ENCODE measurements at places on chromosomes 2 and 18.

DNA sequence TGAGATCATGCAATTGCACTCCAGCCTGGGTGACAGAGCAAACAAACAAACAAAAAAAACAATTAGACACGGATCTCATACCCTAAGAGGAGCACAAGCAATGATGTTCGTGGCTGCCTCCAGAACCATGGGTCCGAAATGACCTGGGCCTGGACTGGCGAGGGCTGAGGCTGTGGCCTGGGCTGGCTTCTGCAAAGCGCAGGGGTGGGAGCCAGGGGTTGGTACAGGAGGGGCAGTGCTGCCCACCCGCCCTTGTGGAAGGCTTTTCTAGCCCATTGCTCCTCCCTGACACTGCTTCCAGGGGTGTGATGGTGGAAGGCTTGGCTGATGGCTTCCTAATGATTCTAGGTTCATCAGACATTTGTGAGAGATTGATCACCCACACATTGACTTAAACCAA is 167.8 kb downstream of the FHOD3 start:
- no peak for DNase-seq

DNA sequence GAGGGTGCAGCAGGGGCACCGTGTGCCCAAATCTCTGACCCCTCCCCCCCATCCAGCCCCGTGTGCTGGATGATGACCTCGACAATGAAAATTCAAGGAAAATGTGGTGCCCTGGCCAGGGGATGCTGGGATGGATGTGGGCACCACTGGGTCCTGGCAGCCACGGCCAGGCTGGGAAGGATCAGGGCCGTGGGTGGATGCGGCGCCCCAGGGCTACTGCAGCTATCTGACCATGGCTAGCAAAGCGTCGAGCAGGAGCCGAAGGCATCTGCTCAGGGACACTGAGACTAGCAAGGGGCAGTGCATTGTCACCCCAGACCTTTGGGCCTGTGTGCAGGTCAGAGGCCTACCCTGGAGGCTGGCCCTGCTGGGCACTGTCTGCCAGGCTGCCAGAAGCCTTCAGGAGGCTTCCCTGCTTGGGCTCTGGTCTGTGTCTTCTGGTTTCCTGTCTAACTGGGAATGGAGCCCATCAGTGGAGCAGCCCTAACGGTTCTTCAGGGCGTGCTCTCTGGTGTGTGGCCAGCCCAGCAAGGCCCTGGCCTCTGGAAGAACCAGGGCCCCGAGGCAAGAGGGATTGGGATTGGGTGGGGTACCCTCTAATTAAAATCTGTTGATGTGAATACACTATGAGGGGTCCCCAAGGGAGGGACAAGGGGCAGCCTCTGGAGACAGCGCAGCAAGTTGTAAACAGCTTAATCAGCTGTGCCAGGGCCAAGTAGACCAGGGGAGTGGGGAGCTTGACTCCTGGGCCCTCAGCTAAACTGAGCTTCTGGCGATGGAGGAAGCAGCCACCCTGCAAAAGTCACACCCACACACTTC is 98.0 kb downstream of the STPG4 start:
- no peak for DNase-seq

- no peak for DNase-seq
Observed at GRCh38 chr2:235555371-235555770, 61.5 kb downstream of the AGAP1 start.

GRCh38 chr2:103161456-103162289 is 399.8 kb downstream of the TMEM182 start:
- DNase-seq: no peak

DNA sequence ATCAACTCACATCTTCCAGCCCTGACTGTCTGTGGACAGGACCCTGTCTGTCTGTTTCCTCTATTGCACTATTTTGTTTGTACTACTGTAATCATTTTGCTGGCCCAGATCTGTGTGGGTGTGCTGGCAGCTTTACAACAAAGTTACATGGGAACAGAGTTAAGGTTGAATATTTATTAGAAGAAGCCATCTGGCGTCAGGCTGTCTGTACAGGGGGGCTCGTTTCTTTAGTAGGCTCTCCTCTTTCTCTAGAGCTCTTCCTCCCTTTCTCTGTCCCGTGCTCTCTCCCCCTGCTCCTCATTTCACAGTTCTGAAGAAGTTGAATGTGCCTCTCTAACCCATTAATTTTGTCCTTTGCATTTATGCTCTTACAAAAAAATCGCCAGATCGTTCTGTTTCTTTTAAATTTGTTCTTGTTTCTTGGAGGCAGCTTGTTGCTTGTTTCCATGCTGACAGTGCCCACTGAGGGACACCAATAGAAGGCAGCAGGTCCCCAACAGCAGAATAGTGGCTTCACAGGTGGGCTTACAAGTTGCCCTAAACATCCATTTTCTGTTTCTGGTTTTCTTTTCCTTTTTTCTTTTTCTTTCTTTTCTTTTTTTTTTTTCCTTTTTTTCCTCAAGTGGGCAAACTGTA is 315.2 kb upstream of the ZEB2 start:
- no peak for DNase-seq

DNA sequence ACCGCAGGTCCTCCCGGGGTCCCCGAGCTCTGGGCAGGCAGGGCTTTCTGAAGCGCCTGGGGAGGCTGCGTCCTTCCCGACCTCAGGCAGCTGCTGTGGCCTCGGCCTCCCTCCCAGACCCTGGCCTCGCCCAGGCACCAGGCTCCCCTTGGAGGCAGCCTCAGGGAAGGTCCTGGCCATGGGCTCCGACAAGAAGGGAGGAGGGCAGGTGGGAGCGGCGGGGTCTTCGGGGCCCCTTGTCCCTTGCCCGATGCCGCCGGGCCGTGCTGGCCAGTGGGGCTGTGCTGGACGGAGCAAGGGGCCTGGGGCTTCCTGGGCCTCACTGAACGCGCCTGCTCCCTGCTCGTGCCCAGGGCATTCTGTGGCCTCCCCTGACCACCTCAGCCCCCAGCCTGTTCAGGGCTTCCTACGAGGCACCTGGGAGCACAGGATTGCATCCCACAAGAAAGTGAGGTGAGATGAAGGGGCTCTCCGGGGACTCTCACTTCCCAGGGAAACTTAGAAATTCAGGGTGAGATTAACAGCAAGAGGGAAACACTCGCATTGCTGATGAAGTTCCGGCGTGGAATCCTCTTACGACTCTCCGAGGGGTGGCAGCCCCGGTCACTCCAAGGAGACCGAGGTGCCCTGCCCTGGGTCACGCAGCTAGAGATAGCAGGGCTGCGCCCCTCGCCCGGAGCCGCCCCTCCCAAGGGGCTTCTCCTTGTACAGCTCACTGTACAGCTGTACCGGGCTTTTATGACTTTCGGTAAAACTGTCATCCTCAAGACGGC is 778 bp downstream of the MFSD2B start:
- DNase-seq: no peak

DNA sequence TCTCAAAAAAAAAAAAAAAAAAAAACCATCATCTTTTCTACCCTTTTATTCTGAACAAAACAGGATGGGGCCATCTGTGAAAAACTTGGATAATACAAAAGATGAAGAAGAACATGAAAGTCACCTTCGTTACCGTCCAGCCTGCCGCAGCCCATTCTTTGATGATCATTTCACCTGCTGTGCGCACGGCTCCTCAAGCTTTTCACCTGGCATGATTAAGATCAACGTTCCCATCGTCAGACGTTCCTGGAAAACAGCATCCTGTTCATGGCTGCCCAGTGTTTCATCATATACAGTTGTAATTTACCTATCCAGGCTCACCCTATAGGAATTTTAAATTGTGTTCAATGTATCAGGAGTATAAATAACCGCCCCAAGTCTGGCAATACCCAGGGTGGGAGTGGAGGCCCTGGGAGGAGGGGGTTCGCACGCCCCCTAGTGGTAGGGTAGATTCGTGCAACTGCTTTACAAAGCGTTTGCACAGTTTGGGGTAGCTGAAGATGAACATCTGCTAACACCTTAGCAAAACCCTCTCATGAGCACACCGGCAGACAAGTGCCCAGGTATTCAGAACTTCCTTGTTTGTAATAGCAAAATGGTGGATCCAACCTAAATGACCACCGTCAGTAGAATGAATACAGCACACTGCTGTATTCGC is 49.0 kb upstream of the GLI2 start:
- DNase-seq: no peak

- no peak for DNase-seq
Observed at GRCh38 chr2:24930768-24931167, 10.7 kb upstream of the ADCY3 start.

GRCh38 chr18:52403291-52404021 is 63.5 kb downstream of the DCC start:
- no peak for DNase-seq
